H9 (cell line): ENCODE measurements at places on chromosomes 12 and 14. TPM values are rescaled to one million over a fixed set of nuclear protein-coding genes. Genes with fewer than 3 reads are reported as not detected.

Gene PLEKHA5
- 82.5 and 86.7 TPM in 2 replicates for total RNA-seq

Gene IFNG-AS1
- not detected in 2 replicates for total RNA-seq

Gene RHOJ
- total RNA-seq, result not detected in 2 replicates

GRCh38 chr12:71639341-71639760, 24.3 kb downstream of the ZFC3H1 start:
- H3K27ac ChIP-seq, result no peak overlapping the region
- no peaks in the 10 kb centered on the region for H3K27me3 ChIP-seq
- no peak overlapping the region for H3K4me3 ChIP-seq
- DNase-seq, result peak; percentile 37
- peaks cover 75% of the 10 kb centered on the region for H3K36me3 ChIP-seq

DNA sequence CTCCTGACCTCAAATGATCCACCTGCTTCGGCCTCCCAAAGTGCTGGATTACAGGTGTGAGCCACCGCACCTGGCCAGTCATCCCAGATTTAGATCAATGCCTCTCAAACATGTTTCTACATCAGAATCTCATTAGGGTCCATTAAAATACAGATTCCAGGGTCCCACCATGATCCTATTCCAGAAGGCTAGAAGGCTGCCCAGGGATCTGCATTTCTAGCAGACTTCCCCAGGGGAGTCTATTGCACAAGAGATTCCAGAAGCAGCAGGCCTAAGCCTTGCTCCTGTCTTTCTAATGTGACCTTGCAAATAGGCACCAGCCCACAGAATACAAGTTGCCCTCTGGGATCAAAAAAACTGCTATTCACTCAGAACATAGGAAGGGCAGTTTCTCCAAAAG, 81.5 kb downstream of the SCARB1 start:
- no peak overlapping the region for H3K4me3 ChIP-seq
- H3K36me3 ChIP-seq, result peaks cover 12% of the 10 kb centered on the region; the same call in 1 of the 2 replicates
- no peak overlapping the region for H3K27ac ChIP-seq
- no peaks in the 10 kb centered on the region for H3K4me1 ChIP-seq
- H3K27me3 ChIP-seq, result no peaks in the 10 kb centered on the region

- H3K27ac ChIP-seq, result no peak overlapping the region
- peaks cover 1% of the 10 kb centered on the region; the same call in 1 of the 2 replicates for H3K27me3 ChIP-seq
- H3K4me3 ChIP-seq, result no peak overlapping the region
- no peaks in the 10 kb centered on the region for H3K4me1 ChIP-seq
- no peak for DNase-seq
- no peaks in the 10 kb centered on the region for H3K36me3 ChIP-seq
Measured at GRCh38 chr12:14681190-14681589, 15.2 kb downstream of the GUCY2C start.

GRCh38 chr14:93976477-93977057, at the start of gene ASB2:
TSS of gene ASB2 (minus strand) at chr14:93976570. CDS start at chr14:93964539, 12,031 bp downstream.
- DNase-seq, result no peak
- H3K27ac ChIP-seq, result no peak within 1 kb of the TSS
- no peak within 1 kb of the TSS for H3K4me3 ChIP-seq
- no peaks in the 10 kb centered on the region; the same call in 1 of the 2 replicates for H3K4me1 ChIP-seq
- no peaks in the 10 kb centered on the region for H3K36me3 ChIP-seq

DNA sequence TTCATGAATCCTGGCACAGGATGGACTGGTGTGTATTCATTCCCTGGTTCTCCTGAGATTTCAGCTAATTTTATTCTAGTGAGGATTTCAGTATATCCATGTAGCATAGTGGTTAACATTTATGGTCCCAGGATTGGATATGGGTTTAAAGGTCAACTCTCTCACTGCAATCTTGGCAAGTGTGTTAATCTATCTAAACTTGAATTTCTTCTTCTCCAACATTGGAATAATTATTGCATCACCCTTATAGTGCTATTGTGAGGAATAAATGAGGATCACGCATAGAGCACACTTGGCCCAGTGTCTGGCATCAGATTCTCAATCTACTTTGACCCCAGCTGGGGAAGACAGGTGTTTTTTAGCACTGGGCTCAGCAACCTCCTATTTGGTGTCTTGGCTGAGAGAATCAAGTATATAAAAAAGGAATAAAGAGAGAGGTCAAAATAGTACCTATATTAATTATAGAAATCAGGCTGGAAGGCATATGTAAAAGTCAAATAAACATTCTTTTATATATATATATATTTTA, 531.2 kb upstream of the ATP2B1 start:
- peaks cover 2% of the 10 kb centered on the region; the same call in 1 of the 3 replicates for H3K36me3 ChIP-seq
- no peak overlapping the region for H3K27ac ChIP-seq
- H3K27me3 ChIP-seq, result no peaks in the 10 kb centered on the region

GRCh38 chr12:96112733-96113132, 77.3 kb upstream of the LTA4H start:
- H3K4me1 ChIP-seq, result no peaks in the 10 kb centered on the region; the same call in 1 of the 2 replicates
- peaks cover 2% of the 10 kb centered on the region; the same call in 1 of the 2 replicates for H3K36me3 ChIP-seq
- H3K27ac ChIP-seq, result no peak overlapping the region
- no peak overlapping the region for H3K4me3 ChIP-seq
- no peak for DNase-seq

- no peak overlapping the region for H3K4me3 ChIP-seq
- no peak for DNase-seq
- H3K27ac ChIP-seq, result no peak overlapping the region
- H3K36me3 ChIP-seq, result no peaks in the 10 kb centered on the region
- no peaks in the 10 kb centered on the region for H3K27me3 ChIP-seq
Measured at GRCh38 chr14:62470935-62471334, 574.3 kb downstream of the KCNH5 start.

GRCh38 chr14:104359301-104359968, 220.1 kb upstream of the C14orf180 start:
- H3K4me3 ChIP-seq, result no peak overlapping the region
- peak; percentile 19 for DNase-seq
- no peak overlapping the region for H3K27ac ChIP-seq
- H3K36me3 ChIP-seq, result no peaks in the 10 kb centered on the region
- H3K4me1 ChIP-seq, result no peaks in the 10 kb centered on the region
- H3K27me3 ChIP-seq, result no peaks in the 10 kb centered on the region
